ENCODE measurements at places on chromosomes 6 and 20.

GRCh38 chr6:50720623-50721022, 7.3 kb downstream of the TFAP2D start:
- ATAC-seq, result no peak
- H3K27me3 ChIP-seq, result peaks cover 86% of the 10 kb centered on the region
- no peaks in the 10 kb centered on the region for H3K4me1 ChIP-seq
- no peak overlapping the region for H3K4me3 ChIP-seq

GRCh38 chr6:52049252-52050050, 38.0 kb downstream of the PKHD1 start:
- H3K4me3 ChIP-seq, result no peak overlapping the region
- H3K27me3 ChIP-seq, result peaks cover 9% of the 10 kb centered on the region
- H3K27ac ChIP-seq, result no peak overlapping the region
- no peaks in the 10 kb centered on the region for H3K4me1 ChIP-seq

DNA sequence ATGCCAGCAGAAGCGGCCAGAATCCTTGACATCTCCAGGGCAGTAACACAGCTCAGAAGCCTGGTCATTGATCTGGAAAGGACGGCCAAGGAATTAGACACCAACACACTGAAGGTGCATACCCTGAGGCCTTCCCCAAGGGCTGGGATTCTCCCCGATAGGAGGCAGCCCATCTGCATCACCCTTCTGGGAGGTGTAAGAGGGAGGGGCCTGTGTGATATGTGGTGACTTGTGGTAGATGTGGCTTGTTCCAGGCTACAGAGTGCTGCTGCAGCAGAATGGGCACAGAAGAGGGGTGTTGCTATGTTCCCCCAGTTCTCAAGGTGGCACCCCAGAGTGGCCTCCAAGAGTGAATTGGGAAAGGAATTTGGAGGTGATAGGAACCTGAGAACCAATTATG, 11.2 kb downstream of the TRIM40 start:
- H3K4me1 ChIP-seq, result no peaks in the 10 kb centered on the region
- H3K27ac ChIP-seq, result no peak overlapping the region

DNA sequence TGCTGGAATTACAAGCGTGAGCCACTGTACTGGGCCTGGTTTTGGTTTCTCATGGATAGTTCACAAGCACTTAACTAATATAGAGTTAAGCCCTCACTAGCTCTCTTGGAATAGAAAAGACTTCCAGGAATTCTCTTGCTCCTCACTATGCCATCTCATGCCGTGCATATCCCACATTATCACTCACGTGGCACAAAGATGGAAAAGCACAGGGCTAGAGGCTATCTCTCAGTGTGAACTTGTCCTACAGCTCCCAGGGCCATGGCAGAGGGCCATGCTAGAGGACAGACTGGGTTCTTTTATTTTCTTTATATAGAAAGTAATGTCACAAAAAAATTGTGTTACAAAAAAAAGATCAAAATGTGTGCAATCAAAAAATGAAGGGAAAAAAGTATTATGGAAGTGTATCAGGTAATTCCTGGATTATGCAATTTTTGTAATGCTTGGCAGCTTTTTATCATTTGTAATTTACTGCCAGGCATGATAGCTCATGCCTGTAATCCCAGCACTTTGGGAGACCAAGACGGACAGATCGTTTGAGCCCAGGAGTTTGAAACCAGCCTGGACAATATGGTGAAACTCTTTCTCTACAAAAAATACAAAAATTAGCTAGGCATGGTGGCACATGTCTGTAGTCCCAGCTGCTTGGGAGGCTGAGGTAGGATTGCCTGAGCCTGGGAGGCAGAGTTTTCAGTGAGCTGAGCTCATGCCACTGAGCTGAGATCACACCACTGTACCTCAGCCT, 6.4 kb upstream of the SLC2A12 start:
- ATAC-seq, result no peak
- no peaks in the 10 kb centered on the region for H3K27me3 ChIP-seq
- no peak overlapping the region for H3K4me3 ChIP-seq
- peaks cover 9% of the 10 kb centered on the region for H3K4me1 ChIP-seq
- H3K36me3 ChIP-seq, result no peaks in the 10 kb centered on the region

DNA sequence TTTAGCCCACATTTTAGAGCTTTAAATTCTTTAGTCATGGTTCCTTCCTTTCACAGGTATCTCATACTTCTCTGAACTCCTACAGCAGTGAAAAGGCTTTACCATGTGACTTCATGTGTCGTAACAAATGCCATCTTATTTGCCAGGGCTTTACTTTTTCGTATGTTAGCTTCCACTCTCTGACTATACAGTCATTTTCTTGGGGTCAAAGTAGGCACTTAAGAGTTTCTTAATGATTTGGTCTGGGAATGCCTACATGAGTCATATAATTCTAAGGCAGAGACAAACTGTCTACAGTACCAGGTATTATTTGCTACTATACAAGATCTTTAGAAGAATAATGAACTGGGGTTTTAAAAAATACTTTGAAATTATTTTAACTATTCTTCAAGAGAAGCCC, 15.0 kb downstream of the RAB23 start:
- H3K4me3 ChIP-seq, result no peak overlapping the region
- H3K27me3 ChIP-seq, result no peaks in the 10 kb centered on the region
- H3K4me1 ChIP-seq, result no peaks in the 10 kb centered on the region
- ATAC-seq, result no peak
- no peak overlapping the region for H3K27ac ChIP-seq
- no peaks in the 10 kb centered on the region for H3K36me3 ChIP-seq

GRCh38 chr6:48474136-48474535, 363.1 kb upstream of the PTCHD4 start:
- no peaks in the 10 kb centered on the region for H3K4me1 ChIP-seq
- no peak for ATAC-seq
- no peak overlapping the region for H3K27ac ChIP-seq
- no peaks in the 10 kb centered on the region for H3K36me3 ChIP-seq
- H3K27me3 ChIP-seq, result peaks cover 4% of the 10 kb centered on the region
- no peak overlapping the region for H3K4me3 ChIP-seq

- no peak for ATAC-seq
- H3K4me1 ChIP-seq, result peaks cover 14% of the 10 kb centered on the region
- no peaks in the 10 kb centered on the region for H3K36me3 ChIP-seq
These were observed 3.9 kb upstream of the SULF2 start for GRCh38 chr20:47789081-47789763.

GRCh38 chr6:20991910-20992309, 457.7 kb downstream of the CDKAL1 start:
- no peak for ATAC-seq
- H3K4me1 ChIP-seq, result no peaks in the 10 kb centered on the region
- H3K27me3 ChIP-seq, result no peaks in the 10 kb centered on the region
- no peak overlapping the region for H3K27ac ChIP-seq
- H3K4me3 ChIP-seq, result no peak overlapping the region
- H3K36me3 ChIP-seq, result peaks cover 15% of the 10 kb centered on the region

GRCh38 chr6:6248651-6249050, 71.8 kb downstream of the F13A1 start:
- no peak for ATAC-seq
- H3K27me3 ChIP-seq, result peaks cover 10% of the 10 kb centered on the region
- no peak overlapping the region for H3K27ac ChIP-seq
- H3K4me1 ChIP-seq, result no peaks in the 10 kb centered on the region
- no peak overlapping the region for H3K4me3 ChIP-seq
- no peaks in the 10 kb centered on the region for H3K36me3 ChIP-seq

All from gastroesophageal sphincter (tissue), 4 donors.